Fibroblast of skin of right quadriceps (primary cell): ENCODE measurements at places on chromosomes 1 and 21.

DNA sequence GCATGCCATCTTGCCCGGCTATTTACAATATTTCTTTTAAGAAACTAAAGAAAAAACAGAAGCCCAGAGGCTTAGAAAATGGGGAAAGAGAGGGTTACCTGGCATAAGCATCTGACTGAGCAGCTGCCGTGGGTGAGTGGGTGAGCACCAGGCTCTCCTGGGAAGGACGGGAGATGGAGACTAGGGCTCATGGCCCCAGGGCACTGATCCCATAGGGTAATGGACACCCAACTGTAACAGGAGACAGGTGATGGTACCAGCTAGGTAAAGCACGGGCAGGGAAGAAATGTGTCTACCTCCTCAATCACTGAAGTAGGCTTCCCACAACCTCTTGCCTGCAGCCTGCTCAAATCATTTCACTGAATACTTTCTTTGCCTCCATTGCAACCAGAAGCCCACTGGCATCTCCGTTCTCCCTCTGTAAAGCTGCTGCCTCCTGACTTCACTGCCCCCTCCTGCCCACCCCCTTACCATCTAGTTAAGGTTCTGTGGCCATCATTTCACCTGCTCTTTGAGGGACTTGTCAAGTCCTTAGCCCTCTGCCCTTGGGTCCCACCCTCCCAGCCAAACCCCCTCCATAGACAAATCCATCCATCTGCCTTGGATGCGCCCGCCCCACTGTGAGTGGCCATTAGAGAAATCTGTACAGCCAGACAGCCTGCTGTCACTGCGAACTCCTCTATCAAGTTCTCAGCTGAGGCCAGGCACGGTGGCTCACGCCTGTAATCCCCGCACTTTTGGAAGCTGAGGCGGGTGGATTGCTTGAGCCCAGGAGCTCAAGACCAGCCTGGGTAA, 6.2 kb downstream of the TMEM125 start:
- no peak for DNase-seq

- no peak for DNase-seq
Measured at GRCh38 chr1:239237912-239238311, 148.5 kb upstream of the CHRM3 start.

GRCh38 chr1:31798086-31798432, 17.8 kb downstream of the SPOCD1 start:
- DNase-seq = no peak

DNA sequence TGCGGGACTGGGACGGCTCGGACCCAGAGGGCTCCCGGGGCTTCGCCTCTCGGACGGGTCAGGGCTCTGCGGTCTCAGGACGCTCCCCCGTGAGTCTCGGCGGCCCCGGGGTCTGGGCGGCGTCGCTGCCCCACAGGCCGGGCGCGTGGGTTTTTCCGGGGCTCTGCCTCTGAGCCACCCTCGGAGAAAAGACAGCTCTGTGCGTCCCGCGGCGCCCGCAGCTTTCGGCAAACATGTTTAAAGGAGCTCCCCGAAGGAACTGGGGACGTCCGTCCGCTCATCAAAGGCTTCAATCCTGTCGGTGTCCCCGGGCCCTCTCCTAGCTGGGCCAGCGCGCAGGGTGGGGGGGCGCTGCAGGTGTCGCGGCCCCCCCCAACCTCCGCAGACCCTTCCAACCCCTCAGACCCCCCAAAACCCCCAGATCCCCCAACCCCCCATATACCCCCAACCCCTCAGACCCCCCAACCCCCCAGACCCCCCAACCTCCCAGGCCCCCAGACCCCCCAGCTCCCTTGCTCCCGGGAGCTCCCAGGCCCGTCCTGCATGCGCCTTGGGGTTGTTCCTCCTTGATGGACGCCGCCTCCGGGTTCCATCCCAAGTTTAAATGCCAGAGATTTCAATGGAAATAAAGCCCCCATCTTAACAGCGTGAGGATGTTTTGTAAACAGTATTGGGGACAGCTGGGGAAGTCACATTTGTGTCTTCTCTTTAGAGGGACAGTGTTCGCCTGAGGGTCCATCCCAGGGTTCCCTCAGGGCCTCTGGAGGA, 996 bp upstream of the C1orf159 start:
- no peak for DNase-seq

DNA sequence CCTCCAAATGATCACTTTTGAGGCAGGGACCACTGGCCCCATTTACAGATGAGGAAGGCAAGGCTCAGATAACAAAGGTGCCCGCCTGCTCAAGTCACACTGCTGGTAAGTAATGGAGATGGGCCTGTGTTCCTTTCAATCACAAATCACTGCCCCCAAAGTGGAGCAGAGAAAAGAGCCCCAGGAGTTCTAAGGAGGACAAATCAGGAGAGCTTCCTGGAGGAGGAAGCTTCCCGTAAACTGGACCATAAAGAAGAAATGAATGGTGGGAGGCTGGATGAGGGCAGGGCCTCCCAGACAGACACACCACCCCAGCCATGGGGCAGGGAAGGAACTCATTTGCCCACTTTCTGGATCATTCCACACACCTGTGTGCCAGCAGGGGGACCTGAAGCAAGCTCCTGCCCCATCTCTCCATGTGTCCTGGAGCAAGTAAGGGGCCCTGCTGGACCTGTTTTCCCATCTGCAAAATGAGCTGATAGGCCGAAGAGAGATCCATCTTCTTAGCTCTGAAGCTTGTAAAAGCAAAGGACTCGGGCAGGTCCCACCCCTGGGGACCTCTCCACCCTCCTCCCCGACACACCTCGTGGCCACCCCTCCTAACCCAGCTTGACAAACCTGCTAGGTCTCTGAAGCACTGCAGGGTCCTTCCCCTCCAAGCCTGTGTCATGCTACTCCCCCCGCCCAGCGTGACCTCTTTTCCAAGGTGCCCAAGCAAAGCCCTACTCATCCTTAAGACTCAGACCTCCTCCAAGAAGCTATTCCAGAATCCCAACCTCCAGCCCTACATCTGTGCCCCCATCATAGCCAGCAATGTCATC, 5.5 kb downstream of the LAPTM5 start:
- DNase-seq = no peak

DNA sequence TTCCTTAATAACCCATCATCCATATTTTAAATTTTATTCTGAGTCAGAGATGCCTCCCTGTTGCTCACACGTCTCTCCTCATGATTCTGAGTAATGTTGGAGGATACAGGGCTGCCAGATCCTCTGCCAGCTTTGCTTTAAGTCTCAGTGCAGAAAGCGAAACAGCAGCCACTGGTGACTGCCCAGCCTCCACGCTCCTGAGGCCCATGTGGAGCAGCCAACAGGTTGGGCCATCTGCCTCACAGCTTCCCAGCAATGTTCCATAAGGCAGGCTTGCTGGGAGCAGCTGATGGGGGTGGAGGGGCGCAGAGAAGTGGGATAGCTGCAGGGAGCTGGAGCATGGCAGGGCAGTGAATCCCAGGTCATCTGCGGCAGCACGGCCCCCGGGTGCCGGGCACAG, 104.2 kb downstream of the IGSF21 start:
- DNase-seq = no peak

DNA sequence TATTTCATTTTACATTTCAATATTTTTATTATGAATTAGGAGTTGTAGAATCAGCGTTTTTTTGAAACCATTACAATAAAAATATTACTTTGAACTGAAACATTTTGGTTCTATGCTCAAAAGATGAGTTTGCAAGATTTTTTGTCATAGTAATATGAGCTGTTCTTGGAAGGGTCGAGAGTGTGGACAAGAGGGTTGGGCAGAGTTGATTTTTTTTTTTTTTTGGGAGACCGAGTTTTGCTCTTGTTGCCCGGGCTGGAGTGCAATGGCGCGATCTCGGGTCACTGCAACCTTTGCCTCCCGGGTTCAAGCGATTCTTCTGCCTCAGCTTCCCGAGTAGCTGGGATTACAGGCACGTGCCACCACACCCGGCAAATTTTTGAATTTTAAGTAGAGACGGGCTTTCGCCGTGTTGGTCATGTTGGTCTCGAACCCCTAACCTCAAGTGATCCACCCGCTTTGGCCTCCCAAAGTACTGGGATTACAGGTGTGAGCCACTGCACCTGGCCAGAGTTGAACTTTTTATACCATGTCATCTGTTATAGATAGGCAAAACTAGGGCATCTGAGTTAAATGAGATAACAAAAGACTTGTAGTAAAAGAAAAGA, 3.3 kb downstream of the CACYBP start:
- no peak for DNase-seq

DNA sequence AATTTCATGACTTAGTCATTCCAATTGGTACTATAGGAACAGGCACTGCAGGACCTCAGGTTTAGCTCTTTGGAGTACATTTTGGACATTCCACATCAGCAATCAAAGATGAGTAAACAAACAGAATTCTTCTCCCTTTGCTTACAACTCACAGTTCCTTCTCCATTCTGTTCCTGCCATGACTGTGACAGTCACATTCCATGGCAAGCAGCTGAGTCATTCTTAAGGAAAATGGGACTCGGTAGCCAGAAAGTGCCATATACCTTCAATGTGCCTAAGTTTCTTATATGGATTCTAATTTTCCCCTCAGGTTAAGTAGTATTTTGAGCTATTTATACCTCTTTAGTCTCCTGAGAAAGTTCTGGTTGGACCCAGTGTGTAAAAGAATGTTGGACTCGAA, 25.6 kb downstream of the CRCT1 start:
- no peak for DNase-seq

- DNase-seq = no peak
Measured at GRCh38 chr1:160048335-160048734, 16.5 kb upstream of the PIGM start.
